ENCODE measurements at places on chromosomes 5 and 9.

- DNase-seq = no peak
Measured at GRCh38 chr5:96048763-96049162, 87.1 kb upstream of the ELL2 start.

DNA sequence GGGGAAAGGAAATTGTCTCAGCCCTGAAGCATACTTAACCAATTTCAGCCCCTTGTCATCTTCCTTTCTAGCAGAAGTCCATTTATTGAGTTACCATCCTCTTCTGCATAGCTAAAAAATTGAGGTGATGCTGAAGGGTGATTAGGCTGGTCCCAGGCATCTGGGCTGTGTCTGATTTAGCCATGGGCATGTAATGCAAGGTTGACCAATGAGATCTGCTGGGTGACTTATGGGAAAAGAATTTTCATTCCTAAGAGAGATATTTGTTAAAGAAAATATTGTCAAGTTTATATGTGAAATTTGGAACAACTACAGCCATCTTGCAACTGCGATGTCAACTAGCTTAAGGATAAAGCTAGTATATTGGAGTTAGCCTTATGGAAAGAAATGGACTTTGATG lies 5.1 kb downstream of the ITGA2 start:
- no peak for DNase-seq

GRCh38 chr5:67311208-67311607 lies 114.6 kb upstream of the CD180 start:
- no peak for DNase-seq

GRCh38 chr5:28324174-28324573 lies 1285.8 kb upstream of the CDH9 start:
- DNase-seq = no peak

DNA sequence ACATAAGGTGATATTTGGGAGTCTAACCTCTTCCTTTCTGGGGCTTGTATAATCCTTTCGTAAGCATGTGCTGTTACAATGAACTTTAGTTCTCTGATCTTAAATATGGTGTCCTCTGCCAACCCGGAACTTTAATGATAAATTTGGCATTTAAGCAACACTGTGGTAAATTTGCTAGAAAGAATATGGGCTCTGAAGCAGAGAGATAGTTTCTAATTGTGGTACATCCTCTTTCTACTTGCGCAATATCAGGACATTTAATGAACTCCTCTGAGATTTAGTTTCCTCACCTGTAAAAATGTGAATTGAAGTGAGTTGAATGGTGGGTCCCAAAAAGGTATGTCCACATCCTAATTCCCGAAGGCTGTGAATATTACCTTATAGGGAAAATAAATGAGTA lies 364.7 kb downstream of the CAAP1 start:
- no peak for DNase-seq

GRCh38 chr9:132989414-132989996 lies 11.0 kb downstream of the GFI1B start:
- no peak for DNase-seq

GRCh38 chr5:83482961-83483360 lies 11.4 kb downstream of the VCAN start:
- no peak for DNase-seq

- DNase-seq = no peak
Measured at GRCh38 chr5:43256261-43256966, 56.8 kb downstream of the HMGCS1 start.

- no peak for DNase-seq
Measured at GRCh38 chr5:98911280-98912040, 17.3 kb downstream of the CHD1 start.

- DNase-seq = no peak
Measured at GRCh38 chr5:169577951-169578350, 5.6 kb upstream of the SPDL1 start.

GRCh38 chr5:178793151-178793550 lies 62.7 kb upstream of the ZNF354A start:
- DNase-seq = no peak

- no peak for DNase-seq
Measured at GRCh38 chr9:127089631-127090081, 32.8 kb downstream of the ANGPTL2 start.

- DNase-seq = no peak
Measured at GRCh38 chr9:87498046-87498810, 561 bp downstream of the DAPK1 start.

GRCh38 chr5:142512043-142513042 lies 173.5 kb downstream of the FGF1 start:
- DNase-seq = no peak

- no peak for DNase-seq
Measured at GRCh38 chr9:123326662-123327093, 29.3 kb upstream of the CRB2 start.

DNA sequence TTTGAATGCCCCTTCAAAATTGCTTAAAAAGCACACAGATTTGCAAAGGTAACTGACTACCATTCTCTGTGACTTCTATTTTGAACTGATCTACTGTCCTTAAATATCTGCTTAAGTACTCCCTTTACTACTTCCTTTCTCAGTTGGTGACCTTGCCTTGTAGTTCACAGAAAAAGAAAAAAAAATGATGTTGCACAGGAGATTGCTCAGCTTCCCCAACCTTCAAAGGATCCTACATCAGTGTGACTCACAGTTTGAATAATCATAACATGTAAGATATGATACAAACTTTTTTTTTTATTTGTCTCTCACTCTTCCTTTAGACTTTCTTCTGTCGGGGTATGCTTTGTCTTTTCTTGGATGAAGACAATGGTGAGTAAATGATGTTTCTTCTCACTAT lies 1029.6 kb downstream of the CDH12 start:
- DNase-seq = no peak

- no peak for DNase-seq
Measured at GRCh38 chr9:37669232-37669631, 18.5 kb downstream of the FRMPD1 start.

DNA sequence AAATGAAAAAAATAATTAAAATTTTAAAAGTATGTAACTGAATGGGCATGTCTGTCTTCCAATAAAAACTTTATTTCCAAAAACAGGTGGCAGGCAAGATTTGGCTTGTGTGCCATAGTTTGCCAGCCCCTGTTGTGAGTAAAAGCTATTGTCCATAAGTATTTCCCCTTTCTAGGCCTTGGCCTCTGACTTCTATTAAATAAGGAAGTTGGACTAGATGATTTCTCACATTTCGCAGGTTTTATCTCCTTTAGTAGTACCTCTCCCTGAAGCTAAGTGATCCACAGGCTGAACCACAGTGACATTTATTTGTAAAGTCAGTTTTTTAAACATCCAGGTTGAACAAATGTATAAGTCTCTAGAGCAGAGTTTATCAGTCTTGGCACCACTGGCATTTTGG lies 41.3 kb downstream of the RECK start:
- DNase-seq = no peak

- DNase-seq = no peak
Measured at GRCh38 chr9:123361731-123362510, 5.9 kb downstream of the CRB2 start.

DNA sequence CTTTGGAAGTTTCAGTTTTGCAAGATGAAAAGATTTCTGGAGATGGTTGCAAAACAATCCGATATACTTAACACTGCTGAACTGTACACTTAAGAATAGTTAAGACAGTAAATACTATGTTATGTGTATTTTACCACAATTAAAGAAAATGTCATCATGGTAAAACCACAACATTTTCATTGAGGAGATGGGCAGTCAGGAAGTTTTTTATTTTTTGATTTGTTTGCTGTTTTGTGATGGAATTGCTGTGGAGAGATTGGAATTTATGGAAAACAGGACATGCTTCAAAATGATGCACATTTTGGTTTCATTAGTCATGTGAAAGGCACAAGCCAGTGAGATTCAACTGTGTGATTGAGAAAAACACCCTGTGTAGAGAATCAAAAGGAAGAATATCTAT lies 90.5 kb upstream of the AGXT2 start:
- DNase-seq = no peak

- DNase-seq = no peak
Measured at GRCh38 chr9:130660683-130661450, 3.5 kb upstream of the PRDM12 start.

DNA sequence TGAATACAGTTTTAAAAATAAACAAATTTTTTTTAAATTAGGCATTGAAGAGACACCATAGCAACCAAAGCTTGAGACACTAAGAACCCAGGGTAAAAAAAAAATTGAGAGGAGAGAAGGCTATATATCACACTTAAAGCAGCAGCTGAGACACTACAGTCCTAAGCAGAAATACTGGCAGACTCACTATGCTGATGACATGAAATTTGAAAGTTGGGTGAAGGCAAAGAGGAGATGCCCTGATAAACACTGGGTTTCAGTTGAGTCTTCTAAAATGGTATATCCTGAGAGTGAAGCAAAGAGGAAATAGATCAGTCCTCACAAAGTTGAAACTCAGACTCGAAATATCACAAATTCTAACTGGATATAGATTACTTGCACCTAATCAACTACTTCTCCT lies 419.9 kb upstream of the CDH9 start:
- no peak for DNase-seq

DNA sequence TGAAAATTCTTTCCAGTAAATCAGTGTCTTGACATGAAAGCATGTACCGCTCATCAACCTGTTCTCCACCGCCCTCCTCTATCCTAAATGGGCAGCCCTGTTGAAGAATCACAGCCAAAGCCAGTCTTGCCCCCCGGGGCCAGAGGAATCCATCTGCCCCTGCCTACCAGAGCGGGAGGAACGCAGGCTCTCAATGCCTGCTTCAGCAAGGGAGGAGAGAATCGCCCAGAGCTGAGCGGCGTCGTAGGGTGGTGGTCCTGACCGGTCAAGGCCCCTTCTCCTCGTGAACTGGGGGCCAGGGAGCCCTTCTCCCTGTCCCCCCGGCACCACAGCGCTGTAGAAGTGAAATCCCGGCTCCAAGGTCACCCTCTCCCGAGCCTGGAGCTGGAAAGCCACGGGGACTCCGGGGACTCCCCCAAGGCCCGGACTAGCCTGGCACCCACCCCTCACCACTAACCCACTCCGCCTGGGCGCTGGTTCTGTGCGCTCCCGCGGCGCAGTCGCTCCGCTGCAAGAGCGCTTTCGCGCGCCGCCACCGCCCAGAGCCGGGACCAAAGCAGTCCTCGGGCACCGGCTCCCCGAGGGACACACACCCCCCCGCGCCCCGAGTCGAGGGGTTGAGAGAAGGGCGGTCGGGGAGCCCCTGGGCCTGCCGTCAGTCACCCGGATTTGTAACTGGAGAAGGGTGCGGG lies 718 bp upstream of the TMEM215 start:
- no peak for DNase-seq

DNA sequence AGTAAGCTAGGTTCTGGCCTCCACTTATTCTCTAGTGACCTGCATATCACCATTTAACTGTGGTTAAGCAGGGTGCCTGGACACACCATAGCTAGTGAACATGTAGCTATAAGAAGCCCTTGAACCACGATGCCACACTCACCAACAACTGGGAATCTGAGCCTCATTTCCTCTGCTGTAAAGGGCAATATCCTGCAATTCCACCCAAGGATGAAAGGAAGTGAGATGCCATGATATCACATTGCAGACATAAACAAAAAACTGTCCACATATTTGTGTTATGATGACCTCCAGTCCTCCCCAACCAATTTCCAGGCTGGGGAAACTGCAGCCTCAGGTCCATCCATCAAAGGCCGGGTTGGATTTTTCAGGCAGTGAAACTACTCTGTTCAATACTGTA lies 10.4 kb downstream of the TNIP1 start:
- DNase-seq = no peak

- no peak for DNase-seq
Measured at GRCh38 chr5:88886746-88887341, 3.9 kb upstream of the MEF2C start.

DNA sequence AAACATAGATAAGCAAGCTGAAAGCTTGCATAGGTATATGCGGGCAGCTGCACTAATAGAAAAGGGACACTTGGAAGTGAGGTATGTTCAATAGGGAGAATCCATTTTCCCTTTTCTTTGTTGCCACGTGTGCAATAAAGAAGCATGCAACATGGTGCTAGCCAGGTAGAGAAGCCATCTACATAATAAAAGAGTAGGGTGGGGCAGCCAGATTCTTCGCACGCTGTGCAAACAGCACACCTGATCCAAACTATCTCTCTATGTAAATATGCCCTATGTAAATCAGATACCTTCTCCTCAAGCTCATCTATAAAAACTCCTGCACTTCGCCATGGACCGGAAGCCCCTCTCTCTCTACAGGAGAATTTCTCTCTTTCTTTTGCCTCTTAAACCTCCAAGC lies 91.9 kb upstream of the C9orf72 start:
- DNase-seq = no peak

GRCh38 chr5:98929710-98930298 lies 997 bp upstream of the CHD1 start:
- DNase-seq = no peak

DNA sequence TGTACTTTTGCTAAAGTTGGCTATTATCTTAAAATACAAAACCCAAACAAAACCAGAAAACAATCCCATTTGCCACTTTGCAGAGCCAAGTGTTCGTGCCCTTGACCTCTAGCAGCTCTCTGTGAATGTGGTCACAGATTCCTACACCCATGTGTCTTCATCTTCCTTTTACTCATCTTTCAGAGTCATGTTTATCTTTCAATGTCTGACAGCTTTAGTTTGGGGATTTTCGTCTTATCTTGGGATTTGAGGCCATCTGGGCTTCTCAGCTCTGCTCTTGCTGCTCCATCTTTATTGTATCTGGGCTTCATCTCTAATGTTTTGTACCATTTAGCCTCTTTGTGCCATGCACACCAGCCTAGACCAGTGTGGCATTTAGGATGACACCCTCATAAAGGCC lies 81.0 kb downstream of the DAPK1 start:
- no peak for DNase-seq

- DNase-seq = peak; percentile 46
Measured at GRCh38 chr5:115209279-115209678, 39.6 kb upstream of the TRIM36 start.

DNA sequence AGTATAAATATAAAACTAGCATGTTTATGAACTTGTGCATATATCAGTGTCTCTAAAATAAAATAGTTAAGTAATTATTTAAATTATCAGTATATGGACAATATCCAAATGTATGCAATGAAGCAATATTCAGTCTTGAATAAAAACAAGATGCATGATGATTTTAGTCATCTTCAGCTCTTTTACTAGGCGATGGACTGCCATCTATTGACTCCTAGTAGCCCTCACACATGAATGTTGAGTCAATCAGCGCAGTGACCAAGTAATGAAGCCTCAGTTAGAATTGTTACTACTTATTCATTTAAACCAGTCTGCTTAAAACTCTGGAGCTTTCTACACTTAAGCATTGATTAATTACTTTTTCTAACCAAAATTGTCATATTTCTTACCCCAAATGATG lies 92.9 kb upstream of the GRHPR start:
- no peak for DNase-seq

DNA sequence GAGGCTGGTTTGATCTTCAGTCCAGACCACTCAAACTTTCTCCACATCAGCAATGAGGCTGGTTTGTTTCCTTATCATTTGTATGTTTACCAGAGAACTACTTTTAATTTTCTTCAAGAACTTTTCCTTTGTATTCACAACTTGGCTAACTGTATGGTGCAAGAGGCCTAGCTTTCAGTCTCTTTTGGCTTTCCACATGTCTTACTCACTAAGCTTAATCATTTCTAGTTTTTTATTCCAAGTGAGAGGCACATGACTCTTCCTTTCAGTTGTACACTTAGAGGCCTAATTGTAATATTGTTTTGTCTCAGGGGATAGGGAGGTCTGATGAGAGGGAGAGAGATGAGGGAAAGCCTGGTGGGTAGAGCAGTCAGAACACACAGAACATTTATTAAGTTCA lies 554.0 kb upstream of the ARRDC3 start:
- no peak for DNase-seq
